ENCODE measurements at places on chromosomes 1 and 21.

- DNase-seq: peak; percentile 5
Measured at GRCh38 chr1:53572815-53573173, 113.6 kb downstream of the DMRTB1 start.

GRCh38 chr1:204262506-204263253, 48.9 kb upstream of the GOLT1A start:
- no peak for DNase-seq

DNA sequence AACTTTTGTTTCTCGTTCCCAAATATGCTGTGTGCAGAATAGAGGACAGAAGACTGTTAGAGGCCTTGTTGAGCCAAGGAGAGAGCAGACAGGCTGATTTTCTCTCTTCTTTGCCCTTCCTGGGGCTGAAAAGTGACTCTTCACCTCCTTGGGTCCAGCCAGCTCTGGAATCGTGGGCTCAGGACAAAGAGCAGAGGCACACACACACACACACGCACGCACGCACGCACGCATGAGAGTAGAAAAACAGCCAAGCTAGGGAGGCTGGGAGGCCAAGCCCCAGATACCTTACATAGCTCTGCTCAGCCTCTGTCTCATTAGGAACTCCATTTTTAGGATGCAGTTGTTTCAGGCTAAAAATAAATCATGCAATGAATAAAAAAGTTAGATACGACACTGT, at the start of gene CASQ2:
CASQ2 (minus strand) TSS at position 166 of the 400 bp plus-strand sequence. CDS start 173 bp downstream, outside the sequence.
- no peak for DNase-seq

DNA sequence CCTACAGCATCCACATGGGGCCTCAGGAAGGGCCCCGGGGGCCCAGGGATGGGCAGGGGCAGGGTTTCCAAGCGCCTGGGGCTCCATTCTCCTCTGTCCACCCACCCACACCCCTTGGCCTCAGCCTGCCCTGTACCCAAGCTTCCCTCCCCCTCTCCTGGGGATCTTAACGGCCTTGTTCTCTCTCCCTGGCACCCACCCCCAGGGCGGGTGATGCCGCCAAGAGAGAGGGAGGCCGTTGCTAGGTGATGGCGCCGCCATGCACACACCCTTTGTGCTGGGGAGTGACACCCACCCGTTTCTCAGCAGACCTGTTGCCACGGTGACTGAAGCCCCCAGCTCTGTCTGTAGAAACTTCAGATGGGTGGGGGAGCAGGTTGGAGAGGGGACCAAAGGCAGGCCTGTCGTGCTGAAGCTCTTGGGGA, 7.6 kb downstream of the GPR37L1 start:
- no peak for DNase-seq

- no peak for DNase-seq
Measured at GRCh38 chr1:45059829-45060228, 47.8 kb downstream of the UROD start.

GRCh38 chr1:33640114-33640660, 167.7 kb downstream of the ZSCAN20 start:
- no peak for DNase-seq

GRCh38 chr1:175878775-175879174, 135.4 kb upstream of the TNR start:
- no peak for DNase-seq

DNA sequence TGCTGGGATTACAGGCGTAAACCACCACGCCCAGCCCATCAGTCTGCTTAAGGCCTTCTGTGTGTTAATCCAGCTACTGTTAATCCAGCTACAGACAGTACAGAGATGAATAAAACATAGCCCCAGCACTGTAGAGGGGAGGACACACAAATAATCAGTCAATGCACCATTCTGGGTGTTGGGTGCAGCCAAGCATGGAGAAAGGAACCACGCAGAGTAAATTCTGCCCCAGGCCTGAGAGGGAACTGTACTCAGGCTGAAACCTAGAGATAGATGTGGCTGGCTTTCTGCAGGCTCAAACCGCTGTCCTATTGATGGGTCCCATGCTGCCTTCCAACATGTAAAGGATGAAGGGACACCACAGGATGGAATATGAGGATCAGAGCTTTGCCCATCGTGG, 136.8 kb upstream of the IGSF21 start:
- no peak for DNase-seq

- DNase-seq: peak; percentile 91
Measured at GRCh38 chr1:98325646-98326440, 335.7 kb upstream of the SNX7 start.

DNA sequence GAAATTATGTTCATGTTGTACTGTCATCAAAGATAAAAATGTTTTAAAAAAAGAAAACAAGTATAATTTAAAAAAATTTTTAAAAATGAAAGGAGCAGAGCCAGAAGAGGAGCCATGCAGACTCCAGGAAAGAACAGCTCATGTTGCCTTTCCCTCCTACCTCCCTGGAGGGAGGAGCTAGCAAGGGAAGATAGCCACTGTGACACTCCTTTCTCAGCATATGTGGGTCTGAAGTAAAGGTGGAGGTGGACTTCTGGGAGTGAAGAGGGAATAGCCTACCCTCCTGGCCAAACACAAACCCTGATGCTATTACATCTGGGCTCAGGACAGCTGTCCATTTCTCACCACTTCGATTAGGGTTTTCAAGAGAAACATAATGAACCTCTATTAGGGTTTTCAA, 54.2 kb downstream of the SLC2A1 start:
- DNase-seq: no peak

GRCh38 chr1:183871142-183871541, 66.2 kb downstream of the RGL1 start:
- peak; percentile 93 for DNase-seq

DNA sequence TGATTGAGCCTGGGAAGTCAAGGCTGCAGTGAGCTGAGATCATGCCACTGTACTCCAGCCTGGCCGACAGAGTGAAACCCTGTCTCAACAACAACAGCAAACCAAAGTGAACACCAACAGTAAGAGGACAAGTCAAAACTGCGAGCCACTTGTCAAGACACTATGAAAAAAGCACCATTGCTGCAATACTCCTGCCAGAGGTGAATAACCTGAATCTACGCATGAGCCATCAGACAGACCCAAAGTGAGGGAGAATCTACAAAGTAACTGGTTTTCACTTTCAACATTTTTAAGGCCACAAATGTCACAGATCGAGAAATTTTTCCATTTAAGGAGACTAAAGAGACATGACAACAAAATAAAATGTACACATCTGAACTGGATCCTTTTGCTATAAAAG, 21.9 kb downstream of the SYNJ1 start:
- no peak for DNase-seq

- DNase-seq: no peak
Measured at GRCh38 chr1:24491577-24492360, 10.9 kb upstream of the RCAN3 start.

- DNase-seq: peak; percentile 21
Measured at GRCh38 chr21:44086636-44087425, 20.4 kb upstream of the PWP2 start.

- DNase-seq: no peak
Measured at GRCh38 chr1:193486671-193487229, 300.3 kb upstream of the B3GALT2 start.

DNA sequence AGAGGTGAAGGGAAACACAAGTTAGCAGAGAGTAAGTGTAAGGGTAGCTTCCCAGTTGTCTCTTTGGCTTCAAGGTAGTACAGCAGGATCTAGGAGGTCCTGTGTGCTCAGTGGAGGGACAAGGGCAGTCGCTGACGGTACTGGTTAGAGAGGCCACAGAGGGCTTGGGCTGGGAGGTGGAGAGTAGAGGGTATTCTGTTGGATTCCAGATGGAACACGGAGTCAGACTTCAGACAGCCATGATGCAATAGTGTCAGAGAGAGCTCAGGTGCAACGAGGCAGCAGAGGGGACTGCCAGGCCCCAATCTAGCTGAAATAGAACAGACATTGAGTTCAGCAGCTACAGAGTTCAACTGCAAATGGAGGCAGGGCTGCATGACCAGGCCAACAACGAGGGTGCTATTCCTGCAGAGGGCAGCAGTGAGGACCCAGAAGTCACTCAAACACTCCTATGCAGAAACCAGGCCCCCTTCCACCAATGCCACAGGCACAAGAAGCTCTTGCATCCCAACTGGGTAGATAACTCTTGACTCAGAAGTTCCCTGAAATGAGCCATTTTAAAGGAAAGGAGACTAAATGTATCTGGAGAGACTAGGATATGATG, 325.0 kb upstream of the ESRRG start:
- DNase-seq: no peak

DNA sequence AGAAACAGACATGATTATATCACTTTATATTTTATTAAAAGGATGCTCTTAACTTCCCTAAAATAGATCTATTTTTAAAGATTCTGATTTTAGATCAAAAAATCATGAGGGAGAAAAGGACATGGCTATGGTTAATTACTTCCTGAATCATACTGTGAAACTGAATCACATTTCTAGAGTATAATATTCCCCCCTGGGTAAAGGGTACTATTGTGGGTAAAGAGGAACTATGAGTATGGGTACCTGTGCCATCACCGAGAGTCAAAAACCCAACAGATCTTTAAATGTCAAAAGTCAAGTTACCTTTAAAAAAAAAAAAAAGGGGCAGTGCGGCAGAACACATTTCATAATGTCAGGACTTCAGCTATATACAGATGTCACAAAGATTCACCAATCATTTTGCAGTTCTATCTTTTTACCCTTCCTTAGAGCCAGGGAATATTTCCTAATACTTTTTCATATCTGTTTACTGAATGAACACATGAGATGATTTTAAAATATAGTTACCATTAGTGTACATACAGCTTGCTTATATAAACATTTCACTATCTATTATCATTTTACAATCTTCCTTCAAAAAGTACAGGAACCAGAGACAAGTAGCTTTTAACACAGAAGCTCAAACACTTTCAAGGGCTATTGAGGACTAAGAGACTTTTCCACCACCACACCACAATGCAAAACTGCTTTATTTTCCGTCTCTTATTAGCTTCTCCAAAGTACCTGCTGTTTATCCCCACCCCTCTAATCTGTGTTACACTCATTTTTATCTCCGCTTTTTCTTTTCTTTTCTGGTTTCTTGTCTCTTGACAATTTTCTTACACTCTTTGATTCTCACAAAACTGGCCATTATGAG, 45.0 kb downstream of the EVI5 start:
- no peak for DNase-seq

DNA sequence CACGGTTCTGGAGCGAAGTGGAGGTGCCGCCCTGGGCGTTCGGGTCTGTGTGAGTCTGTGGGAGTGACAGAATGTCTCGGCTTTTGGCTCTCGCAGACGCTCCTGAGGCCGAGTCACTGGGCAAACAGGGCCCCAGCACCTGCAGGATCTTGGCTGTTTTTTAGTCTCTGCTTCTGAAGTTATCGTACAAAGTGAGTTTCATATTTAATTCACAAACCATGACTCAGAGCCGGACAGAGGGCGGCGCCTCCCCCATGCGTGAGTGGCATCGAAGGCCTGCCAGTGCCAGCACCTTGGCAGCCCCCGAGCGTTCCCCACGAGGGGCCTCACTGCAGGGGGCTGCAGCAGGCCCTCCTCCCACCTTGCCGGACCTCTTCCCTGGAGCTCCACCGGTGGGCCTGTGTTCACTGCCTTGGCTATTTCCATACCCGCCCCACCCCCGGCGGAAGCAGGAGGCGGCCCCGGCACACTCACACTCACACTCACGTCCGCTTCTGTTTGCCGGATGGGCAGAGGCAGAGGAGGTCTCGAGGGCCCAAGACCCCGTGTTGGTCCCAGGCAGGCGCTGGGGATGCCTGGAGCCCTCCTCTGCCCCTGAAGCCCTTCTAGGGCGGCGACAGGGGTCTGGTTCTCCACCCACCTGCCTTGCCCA, 56.3 kb downstream of the MORN1 start:
- DNase-seq: no peak

GRCh38 chr1:25146451-25146855, 85.8 kb downstream of the SYF2 start:
- DNase-seq: no peak

GRCh38 chr1:223504741-223505140, 111.5 kb downstream of the CCDC185 start:
- peak; percentile 30 for DNase-seq

GRCh38 chr21:39022466-39022862, 160.8 kb downstream of the PSMG1 start:
- DNase-seq: no peak

DNA sequence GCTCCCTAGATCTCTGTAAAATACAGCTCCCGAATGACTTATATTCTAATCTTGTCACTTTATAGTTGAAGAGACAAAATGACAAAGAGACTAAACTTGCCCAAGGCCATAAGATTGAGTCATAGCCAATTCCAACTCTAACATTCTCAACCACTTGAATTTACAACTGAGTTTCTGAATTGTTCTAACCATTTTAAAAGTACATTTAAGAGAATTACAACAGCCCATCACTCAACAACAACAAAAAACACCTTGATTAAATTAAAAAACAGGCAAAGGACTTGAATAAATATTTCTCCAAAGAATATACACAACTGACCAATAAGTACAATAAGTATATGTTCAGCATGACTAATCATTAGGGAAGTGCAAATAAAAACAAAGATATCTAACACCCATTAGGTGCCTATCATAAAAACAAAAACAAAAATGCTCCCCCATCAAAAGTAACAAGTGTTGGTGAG, 8.7 kb upstream of the ADCY10 start:
- no peak for DNase-seq

GRCh38 chr1:229557200-229557850, 1.2 kb downstream of the ABCB10 start:
- peak; percentile 19 for DNase-seq

GRCh38 chr1:56773341-56774066, 45.7 kb downstream of the FYB2 start:
- DNase-seq: no peak

DNA sequence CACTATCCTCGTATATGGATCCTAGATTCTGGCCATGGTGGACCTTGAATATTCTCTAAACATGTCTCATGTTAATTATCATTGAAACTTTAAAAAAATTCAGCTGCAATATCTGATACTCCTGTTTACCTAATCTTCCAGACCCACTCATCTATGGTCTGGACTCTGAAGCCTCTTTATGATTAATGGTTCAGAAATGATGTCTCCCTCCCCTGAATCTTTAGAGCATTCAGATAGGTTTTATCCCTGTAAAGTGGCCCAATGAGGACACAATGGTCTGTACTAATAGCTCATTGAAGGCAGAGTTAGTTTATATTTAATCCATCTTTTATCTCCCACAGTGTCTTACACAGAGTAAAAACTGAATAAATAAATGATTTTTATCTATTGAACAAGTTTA, 53.0 kb upstream of the DUSP10 start:
- DNase-seq: no peak

DNA sequence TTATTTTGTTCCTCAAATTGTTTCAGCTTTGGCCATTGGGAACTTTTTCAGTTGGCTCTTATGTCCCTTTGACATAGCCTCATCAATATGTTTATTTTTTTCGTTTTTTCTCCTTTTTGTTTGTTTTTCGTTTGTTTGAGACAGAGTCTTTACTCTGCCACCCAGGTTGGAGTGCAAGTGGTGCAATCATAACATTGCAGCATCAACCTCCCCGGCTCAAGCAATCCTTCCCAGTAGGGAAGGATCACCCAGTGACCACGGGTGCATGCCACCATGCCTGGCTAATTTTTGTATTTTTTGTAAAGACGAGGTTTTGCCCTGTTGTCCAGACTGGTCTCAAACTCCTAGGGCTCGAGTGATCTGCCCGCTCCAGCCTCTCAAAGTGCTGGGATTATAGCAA, 8.1 kb downstream of the POLR3GL start:
- DNase-seq: no peak

All from endothelial cell of umbilical vein (primary cell).